ENCODE measurements at places on chromosomes 2 and 18.

DNA sequence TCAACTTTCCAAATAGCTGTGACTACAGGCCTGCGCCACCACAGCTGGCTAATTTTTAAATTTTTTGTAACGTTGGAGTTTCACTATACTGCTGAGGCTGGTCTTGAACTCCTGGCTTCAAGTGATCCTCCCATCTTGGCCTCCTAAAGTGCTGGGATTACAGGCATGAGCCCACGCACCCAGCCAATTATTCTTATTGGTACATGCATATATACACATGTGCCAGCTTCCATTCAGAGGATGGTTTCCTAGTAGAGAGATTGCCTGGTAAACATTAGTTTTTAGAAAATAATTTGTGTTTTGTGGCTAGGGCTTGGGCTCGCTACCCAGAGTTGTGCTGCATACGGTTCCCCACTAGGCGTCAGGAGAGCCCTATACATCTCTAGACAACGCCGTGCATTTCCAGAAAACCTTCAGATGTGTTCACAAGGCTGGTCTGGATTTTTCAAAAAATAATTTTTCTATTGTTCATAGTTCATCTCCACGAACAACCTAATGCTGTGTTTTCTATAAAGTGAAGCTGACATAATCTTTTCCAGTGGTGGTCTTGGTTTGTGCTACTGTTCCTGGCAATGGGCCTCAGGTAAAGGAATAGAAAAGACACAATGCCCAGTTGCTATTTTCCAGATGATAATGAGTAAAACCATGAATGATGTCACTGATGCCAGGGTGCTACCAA is 14.6 kb upstream of the AFG3L2 start:
- peak; percentile 41 for DNase-seq

- DNase-seq, result no peak
Measured at GRCh38 chr2:189347540-189347939, 93.7 kb upstream of the WDR75 start.

- DNase-seq, result no peak
Measured at GRCh38 chr2:237594514-237594871, 4.0 kb upstream of the RAB17 start.

- DNase-seq, result no peak
Measured at GRCh38 chr2:213216461-213216860, 65.0 kb upstream of the IKZF2 start.

GRCh38 chr2:107374249-107374648 is 452.4 kb upstream of the RGPD4 start:
- no peak for DNase-seq

DNA sequence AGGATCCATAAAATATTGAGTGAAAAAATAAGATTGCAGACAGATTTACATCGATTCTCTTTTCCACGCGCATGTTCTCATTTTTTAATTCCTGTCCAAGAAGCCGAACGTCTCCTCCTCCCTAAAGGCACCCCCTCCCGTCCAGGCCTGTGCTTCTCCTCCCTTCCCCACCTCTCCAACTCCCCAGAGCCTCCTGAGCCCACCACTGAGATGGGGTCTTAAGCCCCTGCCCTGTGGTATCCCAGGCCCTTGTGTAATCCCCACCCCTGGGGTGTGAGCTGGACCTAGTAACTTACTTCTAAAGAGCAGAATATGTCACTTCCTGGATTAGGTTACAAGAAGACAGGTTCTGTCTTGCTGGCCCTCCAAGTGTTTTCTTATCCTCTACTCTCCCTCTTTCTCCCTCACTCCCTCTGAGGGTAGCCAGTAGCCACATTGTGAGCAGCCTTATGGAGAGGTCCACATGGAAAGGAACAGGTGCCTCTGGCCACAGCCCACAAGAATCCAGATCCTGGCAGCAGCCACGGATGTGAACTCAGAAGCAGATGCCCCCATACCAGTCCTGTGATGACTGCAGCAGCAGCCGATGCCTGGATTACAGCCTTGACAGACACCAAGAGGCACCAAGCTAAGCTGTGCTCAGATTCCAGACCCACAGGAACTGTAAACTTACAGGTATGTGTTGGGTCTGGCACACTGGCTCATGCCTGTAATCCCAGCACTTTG is 39.6 kb upstream of the OTOS start:
- no peak for DNase-seq

- no peak for DNase-seq
Measured at GRCh38 chr2:171460537-171460936, 26.5 kb downstream of the DCAF17 start.

- DNase-seq, result no peak
Measured at GRCh38 chr18:48786455-48787202, 164.1 kb downstream of the SMAD7 start.

GRCh38 chr18:48455555-48456478 is 46.6 kb upstream of the ZBTB7C start:
- DNase-seq, result no peak

- DNase-seq, result no peak
Measured at GRCh38 chr2:25285265-25286024, 56.3 kb downstream of the DNMT3A start.

GRCh38 chr2:38933653-38934052 is 44.0 kb downstream of the ARHGEF33 start:
- DNase-seq, result no peak

DNA sequence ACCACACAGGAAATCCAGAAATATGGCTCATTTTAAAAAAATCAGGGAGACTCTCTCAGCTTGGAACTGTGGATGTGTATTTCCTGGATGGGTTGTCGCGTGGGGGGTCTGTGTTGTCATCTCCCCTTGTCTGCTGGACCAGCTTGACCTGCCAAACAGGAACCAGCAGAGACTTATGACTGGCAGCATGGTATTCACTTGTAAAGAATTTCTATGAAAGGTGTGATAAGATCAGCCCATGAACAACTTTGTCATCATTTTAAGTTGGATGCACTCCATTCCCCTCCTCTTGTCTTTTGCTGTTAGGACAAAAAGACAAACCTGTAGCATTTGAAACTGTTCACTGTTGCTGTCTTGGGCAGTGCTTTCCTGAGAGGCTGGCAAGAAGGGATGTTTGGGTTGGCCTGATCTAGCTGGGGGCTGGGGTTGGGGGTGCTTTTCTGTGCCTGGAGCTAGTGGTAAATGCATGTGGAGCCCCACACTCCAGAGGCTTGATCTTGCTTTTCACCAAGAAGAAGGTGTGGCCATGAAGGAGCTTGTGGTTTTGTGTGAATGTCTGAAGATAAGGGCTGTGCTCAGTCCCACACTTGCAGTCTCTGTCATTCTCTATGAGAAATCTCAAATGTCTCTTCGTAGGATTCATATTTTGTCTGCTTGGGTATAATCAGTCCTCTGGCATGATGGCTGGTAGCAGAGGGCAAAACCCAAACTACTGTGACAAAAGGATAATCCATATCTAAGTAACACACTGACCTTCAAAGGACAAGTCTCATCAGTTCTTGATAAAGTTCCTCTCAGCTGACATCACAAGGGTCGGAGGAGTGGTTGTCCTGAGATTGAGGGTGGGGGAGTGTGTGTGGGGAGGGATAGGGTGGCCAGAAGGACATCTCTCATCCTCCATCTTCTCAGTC is 39.0 kb downstream of the RALB start:
- DNase-seq, result no peak

- DNase-seq, result no peak
Measured at GRCh38 chr18:3594760-3595368, 144.9 kb downstream of the TGIF1 start.

DNA sequence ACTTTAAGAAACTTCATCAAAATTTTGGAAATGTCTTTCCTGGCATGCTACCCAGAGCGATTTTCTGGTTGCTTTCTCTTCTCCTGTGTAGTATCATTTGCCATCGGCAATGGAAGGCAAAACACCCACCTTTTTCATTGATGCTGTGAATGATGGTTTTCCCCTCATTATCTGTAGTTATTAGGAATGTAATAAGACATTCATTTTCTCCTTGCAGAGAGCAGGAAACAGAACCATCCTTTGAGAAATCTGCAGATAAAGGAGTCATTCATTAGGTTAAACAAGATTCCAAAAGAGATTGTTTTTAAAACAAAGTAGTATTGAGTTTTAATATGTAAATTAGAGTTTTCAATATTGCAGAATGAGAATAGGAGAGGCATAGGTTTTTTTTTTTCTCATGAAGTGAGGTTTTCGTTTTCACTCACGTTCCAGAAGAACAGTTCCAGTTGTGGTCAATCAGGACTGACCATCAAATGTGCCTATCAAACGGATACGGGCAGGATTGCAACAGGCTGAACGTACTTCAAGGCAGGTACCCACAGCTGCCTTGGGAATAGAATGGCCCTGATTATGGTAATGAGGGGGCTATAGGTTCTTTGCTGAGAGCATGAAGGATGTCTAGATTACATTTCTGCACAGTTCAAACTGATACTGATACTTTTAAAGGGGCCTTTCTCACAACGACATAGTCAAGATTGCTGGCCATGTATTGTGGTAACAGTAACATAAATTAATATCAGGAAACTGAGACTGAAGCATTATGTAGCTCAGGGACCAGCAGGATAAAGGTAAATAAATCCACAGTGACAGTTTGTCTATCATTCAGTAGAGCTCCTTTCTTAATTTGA is 49.8 kb upstream of the PLA2R1 start:
- no peak for DNase-seq

GRCh38 chr2:65549257-65549627 is 116.8 kb upstream of the SPRED2 start:
- DNase-seq, result no peak

DNA sequence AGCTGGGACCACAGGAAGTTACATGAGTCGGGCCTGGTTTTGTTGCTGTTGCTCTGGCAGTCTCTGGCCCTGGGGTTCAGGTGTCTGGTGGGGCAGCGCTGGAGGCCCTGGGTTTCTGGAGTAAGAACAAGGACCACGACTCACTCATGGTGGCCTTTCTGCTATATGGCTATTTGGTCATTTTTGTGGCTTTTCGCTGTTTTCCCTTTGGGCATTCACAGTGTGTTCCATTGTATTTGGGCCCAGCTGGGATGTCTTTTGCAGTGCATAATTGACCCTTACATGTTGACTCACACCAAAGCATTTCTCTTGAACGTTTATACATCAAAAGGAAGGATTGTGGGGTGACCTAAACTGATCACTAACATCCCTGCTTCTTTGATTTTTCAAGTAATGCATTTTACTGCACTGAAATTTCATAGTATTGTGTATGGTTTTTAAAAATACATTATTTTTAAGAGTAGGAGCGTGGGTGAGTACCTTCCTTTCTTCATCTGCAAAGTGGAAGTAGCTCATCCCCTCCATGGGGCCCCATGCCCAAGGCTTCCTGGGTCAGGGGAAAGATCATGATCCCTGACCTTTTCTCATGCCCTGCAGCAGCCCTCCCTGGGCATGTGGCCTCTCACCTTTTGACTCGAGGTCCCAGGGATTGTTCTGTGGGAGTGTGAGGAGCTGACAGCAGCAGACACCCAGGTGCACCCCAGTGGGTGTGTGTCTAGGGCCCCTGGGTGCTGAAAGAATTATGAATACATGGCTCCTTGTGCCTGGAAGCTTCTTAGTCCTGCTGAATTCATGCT is 225.5 kb downstream of the AGAP1 start:
- no peak for DNase-seq

- no peak for DNase-seq
Measured at GRCh38 chr18:30132959-30133358, 909.6 kb downstream of the DSC3 start.

DNA sequence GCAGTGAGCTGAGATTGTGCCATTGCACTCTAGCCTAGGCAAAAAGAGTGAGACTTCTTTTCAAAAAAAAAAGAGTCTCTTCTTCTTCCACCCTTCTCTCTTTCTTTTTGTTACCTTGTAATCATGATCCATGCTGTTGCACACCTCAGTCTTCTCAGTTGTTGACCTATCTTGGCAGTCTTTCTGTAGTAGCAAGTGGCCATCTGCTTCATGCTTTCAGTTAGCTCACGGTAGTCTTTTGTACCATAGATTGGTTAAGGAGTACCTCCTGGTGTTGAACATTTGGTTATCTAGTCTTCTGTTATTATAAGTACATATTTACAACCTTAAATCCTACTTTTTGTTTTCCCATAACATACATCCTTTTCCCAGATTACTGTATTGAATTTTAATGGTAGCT is 3.1 kb downstream of the GORASP2 start:
- DNase-seq, result no peak

DNA sequence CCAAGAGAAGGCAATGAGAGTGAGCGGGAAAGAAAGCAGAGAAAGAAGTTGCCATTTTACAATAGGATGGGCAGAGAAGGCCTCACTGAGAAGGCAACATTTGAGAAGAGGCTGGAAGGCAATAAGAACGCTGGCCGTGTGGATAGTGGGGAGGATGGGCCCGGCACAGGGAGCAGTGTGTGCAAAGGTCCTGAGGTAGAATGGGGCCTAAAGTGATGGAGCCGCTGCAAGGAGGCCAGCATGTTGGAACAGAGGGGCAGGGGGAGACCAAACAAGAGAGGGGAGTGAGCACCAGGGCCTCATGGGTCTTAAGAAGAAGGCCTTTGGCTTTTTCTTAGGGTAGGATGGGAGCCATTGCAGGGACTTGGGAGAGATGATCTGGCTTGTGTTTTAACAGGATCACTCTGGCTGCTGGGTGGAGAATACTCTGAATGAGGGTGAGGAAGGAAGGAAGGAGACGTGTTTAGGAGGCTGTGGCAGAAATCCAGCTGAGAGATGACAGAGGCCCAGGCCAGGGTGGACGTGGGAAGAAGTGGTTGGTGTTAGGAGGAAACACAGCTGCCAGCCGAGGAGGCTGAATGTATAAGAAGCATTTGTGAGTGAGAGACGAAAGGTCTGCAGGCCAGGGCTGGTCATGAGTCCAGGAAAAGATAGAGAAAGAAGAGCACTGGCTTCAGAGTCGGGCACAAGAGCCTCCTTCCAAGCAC is 159.8 kb downstream of the KLHL29 start:
- no peak for DNase-seq

GRCh38 chr2:23601301-23601965 is 216.5 kb downstream of the KLHL29 start:
- no peak for DNase-seq

GRCh38 chr2:157443795-157444640 is at the start of gene CYTIP:
CYTIP (minus strand) TSS chr2:157444089; CDS start chr2:157444020, 69 bp downstream.
- no peak for DNase-seq

- peak; percentile 49 for DNase-seq
Measured at GRCh38 chr18:76801567-76802505, 20.5 kb upstream of the ZNF236 start.
